Renal cortical epithelial cell (primary cell): ENCODE measurements at places on chromosomes 1 and 21. TPM values are rescaled to one million over a fixed set of nuclear protein-coding genes. Genes with fewer than 3 reads are reported as not detected.

The TNFRSF25 gene
- 3.3 and 9.7 TPM in 2 replicates for total RNA-seq

The TRIM63 gene
- not detected in 2 replicates for total RNA-seq

The STPG1 gene
- total RNA-seq: 3.6 and 9.9 TPM in 2 replicates

The BGLAP gene
- 0.15 TPM in 1 of 2 replicates, not detected in the other for total RNA-seq

The HPCA gene
- 0.05 TPM in 1 of 2 replicates, not detected in the other for total RNA-seq

The ZNF695 gene
- 1.5 and 3.0 TPM in 2 replicates for total RNA-seq
